Endothelial cell of umbilical vein (primary cell): ENCODE measurements at places on chromosomes 4 and X. TPM values are rescaled to one million over a fixed set of nuclear protein-coding genes. Genes with fewer than 3 reads are reported as not detected.

DNA sequence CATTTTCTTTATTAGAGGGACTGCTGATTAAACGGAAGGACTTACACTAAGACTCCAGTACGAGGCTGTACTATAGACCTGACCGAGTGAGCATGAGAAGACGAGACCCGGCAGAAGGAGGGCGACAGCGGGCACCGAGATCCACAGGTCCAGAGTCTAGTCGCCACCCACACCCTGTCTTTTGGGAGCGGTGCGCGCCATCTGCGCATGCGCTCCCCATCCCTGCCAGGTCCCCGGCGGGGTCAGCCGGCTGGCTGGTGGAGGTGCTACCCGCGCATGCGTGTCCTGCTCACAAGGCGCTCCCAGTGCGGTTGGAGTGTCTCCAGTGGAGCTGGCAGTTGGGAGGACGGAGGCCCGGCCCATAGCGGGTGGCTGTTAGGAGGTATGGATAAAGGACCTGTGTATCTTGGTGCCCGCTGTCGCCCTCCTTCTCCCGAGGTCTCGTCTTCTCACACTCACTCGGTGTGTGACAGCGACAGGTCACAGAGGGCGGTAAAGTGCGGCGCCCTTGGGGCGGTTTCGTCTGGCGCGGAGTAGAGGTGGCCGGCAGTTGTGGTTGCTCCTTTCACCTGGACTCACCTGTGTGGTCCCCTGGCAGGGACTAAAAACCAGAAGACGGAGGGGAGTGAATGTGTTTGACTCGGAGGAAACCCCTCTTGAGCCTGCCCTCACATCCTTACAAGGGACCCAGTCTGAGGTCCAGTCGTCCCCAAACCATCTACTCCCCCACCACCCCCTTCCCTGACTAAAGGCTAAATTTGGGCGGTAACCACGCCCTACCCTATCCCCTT, 7.6 kb upstream of the HSD17B10 start:
- peak; percentile 58 for DNase-seq

- DNase-seq: no peak
Measured at GRCh38 chr4:17811078-17811603, 362 bp downstream of the NCAPG start.

DNA sequence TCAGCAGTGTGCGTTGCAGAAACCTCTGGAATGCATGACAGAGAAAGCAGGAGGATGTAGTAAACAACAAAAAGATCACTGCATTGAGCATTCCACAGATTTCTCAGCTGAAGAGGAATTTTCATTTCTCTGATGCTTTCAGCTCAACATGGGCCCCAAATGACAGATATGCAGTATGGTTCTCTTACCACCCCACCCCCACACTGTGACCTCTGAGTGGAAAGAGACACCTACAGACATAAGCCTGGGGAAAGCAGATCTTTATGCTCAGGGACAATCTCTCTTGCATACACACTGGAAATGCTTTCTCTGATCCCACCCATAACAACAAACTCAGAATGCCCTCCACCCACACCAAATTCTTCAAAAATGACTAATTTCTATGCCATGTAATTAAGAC, 983.7 kb upstream of the LCORL start:
- DNase-seq: no peak

Gene BEX2
- 0.88 and 1.4 TPM in 2 replicates for total RNA-seq
